8988T (cell line): ENCODE measurements at places on chromosomes 3 and 15.

GRCh38 chr3:55894605-55895004, 407.5 kb upstream of the WNT5A start:
- DNase-seq = no peak

- DNase-seq = no peak
These were observed 354.9 kb upstream of the ARL6 start for GRCh38 chr3:97409612-97410011.

DNA sequence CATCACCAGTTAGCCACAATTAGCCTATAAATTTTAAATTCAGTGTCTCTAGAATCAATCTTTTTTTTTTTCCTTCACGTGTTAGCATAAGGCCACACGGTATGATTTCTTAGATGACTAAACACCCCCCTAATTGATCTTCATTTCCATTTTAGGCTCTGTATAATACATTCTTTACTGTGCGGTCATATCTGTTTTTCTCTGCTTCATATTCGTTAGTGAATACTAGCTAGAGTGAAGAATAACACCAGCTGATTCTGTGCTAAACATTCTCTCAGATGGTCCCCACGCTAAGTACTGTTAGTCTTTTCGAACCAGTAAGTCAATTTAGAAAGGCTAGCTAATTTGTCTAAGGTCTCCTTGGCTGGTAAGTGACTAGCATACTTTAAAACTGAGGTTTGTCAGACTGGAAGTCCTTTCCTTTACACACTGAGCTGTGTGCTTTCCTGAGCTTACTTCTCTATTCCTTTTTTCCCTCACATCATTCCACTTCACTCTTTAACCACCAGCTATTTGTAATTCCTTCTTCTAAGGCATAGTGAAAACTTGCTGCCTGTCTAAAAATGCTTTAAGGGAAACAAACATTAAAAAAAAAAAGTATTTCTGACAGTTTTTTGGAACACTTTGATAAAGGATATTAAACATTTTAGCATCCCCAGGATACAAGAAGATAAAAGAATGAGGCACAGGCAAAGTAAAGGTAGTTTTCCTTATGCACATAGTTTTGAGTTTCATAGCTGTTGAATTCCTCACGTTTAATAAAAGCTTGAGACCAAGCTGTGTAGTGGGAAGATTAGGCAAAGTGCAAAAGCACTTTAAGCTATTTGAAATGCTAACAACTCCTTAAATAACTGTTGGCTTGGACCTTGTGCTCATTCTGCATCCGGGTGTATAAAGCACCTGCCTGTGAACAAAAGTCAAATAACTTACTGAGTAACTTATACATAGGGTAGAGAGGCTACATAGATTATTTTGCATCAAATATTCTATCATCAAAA, 17.1 kb downstream of the ZFAND6 start:
- DNase-seq = no peak

- DNase-seq = no peak
These were observed 27.3 kb downstream of the KLHDC8B start for GRCh38 chr3:49198611-49199230.

DNA sequence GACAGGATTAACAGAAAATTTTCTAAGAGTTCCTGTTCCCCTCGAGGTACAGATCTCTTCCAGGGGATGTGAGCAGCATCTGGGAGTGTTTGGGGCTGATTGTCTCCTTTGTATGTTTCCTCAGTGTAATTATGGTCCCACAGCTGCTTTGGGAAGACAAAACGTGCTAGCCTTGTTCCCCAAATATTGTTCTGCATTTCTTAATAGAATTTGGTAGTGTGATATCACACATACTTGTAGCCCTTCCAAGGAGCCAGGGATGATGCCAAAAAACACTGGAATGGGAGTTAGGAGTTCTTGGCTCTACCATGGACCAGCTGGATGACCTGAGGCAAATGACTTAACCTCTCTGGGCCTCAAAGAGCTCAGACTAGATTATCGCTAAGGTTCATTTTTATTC, 19.0 kb upstream of the AGBL1 start:
- no peak for DNase-seq

GRCh38 chr15:57496946-57497869, 94.5 kb upstream of the MYZAP start:
- no peak for DNase-seq

DNA sequence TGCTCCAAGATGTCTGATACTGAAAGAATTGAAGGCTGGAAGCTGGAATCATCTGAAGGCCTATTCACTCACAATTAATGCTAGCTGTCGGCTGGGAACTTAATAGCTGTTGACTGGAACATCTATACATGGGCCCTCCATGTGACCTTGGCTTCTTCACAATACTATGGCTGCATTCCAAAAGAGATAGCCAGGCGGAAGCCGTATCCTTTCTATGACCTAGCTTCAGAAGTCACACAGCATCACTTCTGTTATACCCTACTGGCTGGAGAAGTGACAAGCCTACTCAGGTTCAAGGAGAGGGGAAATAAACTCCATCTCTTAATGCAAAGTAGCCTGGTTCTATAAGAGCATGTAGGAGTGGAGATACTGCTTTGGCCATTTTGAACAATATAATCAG, 50.9 kb upstream of the SPRED1 start:
- DNase-seq = no peak

DNA sequence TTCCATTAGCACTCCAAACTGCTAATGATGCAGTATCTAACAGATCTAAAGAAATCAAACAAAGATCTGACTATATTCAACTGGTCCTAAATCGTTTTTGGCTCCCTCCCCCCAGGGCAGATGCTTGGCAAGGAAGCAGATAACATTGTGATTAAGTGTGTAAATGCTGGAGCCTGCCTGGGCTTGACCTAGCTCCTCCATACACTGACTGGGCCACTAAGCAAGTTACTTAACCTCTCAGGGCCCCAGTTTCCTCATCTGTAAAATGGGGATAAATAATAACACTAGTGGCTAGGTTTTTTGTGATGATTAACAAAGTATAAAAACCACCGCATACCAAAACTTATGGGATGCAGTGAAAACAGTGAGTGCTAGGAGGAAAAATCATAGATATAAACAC, 9.2 kb downstream of the EID1 start:
- no peak for DNase-seq

DNA sequence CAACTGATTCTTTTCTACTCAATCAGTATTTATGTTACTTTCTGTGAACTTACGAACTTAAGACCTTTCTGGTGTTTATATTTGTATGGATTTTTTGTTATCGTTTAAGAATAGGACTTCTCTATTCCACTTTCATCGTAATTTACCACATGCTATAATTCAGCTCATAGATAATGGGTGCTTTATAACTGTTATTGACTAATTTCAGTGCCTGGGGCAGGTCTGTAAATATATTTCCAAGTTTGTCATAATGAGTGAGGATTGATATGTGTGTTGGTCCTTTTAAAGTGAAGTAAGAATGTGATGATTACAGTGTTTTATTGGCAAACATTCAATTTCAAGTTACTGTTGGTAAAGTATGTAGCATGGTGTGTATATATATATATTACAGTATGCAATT, 1.8 kb upstream of the NAALADL2 start:
- no peak for DNase-seq

GRCh38 chr3:184523825-184524615, 37.6 kb upstream of the EPHB3 start:
- no peak for DNase-seq

DNA sequence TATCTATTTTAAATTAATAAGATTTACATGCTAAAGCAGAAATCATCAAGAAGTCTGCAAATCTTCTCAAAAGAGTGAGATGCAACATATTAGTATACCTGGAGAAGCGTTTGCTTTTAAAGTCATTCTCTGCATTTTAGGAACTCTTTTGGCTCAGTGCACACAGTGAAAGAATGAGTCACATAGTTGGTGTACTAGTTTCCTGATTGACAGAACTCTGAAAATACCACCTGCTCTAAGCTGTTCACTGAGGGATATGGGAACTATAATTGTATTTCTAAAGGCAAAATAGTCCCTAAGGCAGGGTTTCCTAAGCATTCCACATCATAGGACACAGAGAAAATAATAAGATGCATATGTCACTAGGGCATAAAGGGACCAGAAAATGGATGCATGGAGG, 838.5 kb downstream of the DIPK2A start:
- no peak for DNase-seq

GRCh38 chr3:67947808-67948508, 293.5 kb upstream of the SUCLG2 start:
- no peak for DNase-seq

GRCh38 chr15:80403712-80404056, 498 bp upstream of the ARNT2 start:
- DNase-seq = peak; percentile 49

DNA sequence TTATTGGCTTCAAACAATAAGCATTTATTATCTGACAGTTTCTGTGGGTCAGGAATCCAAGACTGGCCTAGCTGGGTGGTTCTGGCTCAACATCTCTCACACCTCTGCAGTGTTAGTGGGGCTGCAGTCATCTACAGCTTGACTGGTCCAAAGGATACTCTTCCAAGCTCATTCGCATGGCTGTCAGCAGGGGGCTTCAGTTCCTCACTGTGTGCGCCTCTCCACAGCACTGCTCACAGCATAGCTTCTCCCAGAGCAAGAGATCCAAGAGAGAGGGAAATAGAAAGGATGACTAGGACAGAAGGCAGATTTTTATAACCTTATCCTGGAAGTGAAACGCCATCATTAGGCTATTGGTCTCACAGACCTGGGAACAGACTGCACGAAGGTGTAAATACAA, 64.2 kb downstream of the MAGI1 start:
- DNase-seq = no peak

GRCh38 chr3:181210275-181210674, 220.7 kb upstream of the DNAJC19 start:
- DNase-seq = no peak

GRCh38 chr3:109213321-109213720, 76.8 kb downstream of the C3orf85 start:
- no peak for DNase-seq

DNA sequence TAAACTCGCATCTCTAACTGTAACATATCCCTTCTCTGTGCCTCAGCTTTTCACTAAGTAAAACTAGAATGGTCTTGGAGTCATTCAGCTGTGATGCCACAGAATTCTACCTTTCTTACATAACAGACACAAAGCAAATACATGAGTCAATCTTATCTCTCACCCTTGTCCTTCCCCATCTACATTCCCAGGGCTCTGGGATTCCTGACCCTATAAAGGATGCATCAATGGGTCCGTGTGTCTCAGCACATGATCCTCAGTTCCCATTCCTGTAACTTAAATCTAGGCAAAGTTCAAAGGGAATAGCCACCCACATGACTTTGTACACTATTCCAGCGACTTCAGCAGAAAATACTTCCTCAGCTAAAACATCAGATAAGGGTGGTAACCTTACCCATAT, 11.8 kb upstream of the ARL8B start:
- no peak for DNase-seq
